ENCODE measurements at places on chromosomes 4 and X.

GRCh38 chr4:16136827-16137226 lies 53.0 kb upstream of the PROM1 start:
- DNase-seq = no peak

- no peak for DNase-seq
Measured at GRCh38 chr4:182276210-182277109, 33.3 kb downstream of the TENM3 start.

- no peak for DNase-seq
Measured at GRCh38 chr4:3396600-3396999, 45.2 kb upstream of the HGFAC start.

- DNase-seq = no peak
Measured at GRCh38 chr4:5019274-5019673, at the start of gene CYTL1. TSS of gene CYTL1 (minus strand) at chr4:5019458. CDS start at chr4:5019445, 13 bp downstream.

- DNase-seq = no peak
Measured at GRCh38 chr4:88813013-88813412, 115.4 kb upstream of the NAP1L5 start.

DNA sequence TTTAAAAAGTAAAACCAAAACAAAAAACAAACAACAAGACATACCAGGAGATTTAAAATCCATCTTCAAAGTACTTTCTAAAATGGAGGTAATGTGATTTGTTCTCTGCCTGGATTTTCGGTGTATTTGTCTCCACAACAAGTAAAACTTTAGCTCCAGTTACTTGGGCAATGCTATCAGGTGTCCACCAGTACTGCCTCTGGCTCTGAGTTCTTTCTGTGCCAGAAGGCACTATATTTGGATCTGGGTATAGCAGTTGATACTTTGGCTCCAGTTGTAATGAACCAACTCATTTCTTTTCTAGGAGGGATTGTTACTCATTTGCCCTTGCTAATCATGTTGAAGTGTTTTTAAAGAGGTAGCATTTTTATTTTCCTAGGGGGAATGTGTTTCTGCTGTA lies 9.5 kb upstream of the PDLIM5 start:
- DNase-seq = no peak
